T-helper 17 cell (primary cell): ENCODE measurements at places on chromosomes 5 and 9.
A peak's percentile ranks its signal among the peaks of the same experiment; 100 is the strongest.

- no peaks in the 10 kb centered on the region for H3K36me3 ChIP-seq
- no peaks in the 10 kb centered on the region for H3K27me3 ChIP-seq
- no peak overlapping the region for H3K27ac ChIP-seq
- H3K4me3 ChIP-seq: no peak overlapping the region
- no peak for DNase-seq
These were observed 86.5 kb downstream of the SREK1 start for GRCh38 chr5:66230551-66230950.

- no peak overlapping the region for H3K4me3 ChIP-seq
- H3K27me3 ChIP-seq: no peaks in the 10 kb centered on the region
- H3K4me1 ChIP-seq: peaks cover 62% of the 10 kb centered on the region
- DNase-seq: no peak
- peak overlapping the region; percentile 84 for H3K27ac ChIP-seq
These were observed 16.2 kb downstream of the CAMSAP1 start for GRCh38 chr9:135891027-135891631.

GRCh38 chr5:169288066-169288930 is 12.6 kb downstream of the SLIT3 start:
- no peak overlapping the region for H3K4me3 ChIP-seq
- no peaks in the 10 kb centered on the region for H3K4me1 ChIP-seq
- no peak for DNase-seq
- no peaks in the 10 kb centered on the region for H3K36me3 ChIP-seq
- peaks cover 7% of the 10 kb centered on the region for H3K27me3 ChIP-seq
- H3K27ac ChIP-seq: no peak overlapping the region

- H3K27me3 ChIP-seq: no peaks in the 10 kb centered on the region
- H3K4me1 ChIP-seq: peaks cover 33% of the 10 kb centered on the region
- DNase-seq: no peak
- H3K36me3 ChIP-seq: peaks cover 2% of the 10 kb centered on the region
These were observed 5.9 kb downstream of the MGAT4B start for GRCh38 chr5:179800696-179801201.

DNA sequence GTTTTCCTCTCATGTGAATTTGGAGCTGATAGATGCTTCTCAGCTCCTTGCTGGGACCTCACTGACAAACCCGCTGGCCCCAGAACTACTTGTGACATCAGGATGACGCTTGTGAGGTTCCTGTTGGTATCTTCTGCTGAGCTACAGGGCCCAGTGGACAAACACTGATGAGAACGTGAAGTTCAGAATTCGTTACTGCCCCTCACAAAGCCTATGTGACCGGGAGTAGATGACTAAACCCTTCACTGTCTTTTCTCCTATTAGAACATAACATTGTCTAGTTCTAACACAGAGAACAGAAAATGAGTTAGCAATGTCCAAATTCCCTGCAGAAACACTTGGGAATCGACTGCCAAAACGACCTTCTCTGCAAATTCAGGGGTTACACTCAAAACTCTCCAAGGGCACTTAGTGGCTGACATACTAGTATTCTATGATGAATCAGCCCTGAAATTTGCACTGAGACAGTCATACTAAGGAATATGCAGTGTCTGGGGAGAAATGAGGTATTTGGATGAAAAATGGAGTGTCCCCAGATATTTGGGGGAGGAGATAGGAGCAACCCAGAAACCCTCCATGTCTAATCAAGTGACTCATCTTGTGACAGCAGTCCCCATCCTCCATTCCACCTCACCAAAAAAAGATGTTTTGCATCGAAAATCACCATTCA is 143.2 kb upstream of the TRIM32 start:
- no peaks in the 10 kb centered on the region for H3K27me3 ChIP-seq
- H3K27ac ChIP-seq: no peak overlapping the region
- no peaks in the 10 kb centered on the region for H3K4me1 ChIP-seq
- no peak overlapping the region for H3K4me3 ChIP-seq
- H3K36me3 ChIP-seq: no peaks in the 10 kb centered on the region

- peaks cover 4% of the 10 kb centered on the region for H3K36me3 ChIP-seq
- H3K4me3 ChIP-seq: no peak overlapping the region
- no peak for DNase-seq
These were observed 189.7 kb downstream of the MEF2C start for GRCh38 chr5:88693071-88693932.

DNA sequence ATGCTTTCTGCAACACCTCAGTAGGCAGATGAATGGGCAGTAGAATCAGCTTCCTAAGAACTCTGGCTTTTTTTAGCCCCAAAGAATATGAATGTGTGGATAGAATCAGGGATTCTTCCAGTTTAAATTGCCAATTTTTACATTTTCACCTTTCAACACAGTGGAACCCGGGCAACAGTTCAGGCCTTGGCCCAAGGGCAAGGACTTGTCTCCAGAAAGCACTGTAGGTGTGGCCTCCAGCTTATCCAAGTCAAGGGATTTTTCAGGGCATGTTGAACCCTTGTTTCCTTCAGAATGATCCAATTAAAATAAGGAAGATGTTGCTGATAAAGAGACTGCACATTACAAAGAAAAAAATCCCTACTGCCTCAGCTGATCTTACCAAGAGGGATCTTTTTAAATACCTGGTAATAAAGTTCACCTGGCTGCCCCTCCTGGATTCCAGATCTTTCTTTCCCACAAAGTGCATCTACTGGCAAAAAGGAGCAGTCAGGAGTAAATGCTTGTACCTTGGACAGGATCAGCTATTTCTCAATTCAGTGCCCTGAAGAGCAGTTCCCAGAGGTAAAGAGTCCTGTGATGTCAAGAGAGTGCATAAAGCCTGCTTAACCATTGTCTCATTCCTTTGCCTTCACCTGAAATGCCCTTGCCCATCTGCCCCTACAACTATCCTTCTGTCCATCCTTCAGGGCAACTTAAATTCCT is 80.1 kb upstream of the PLPP6 start:
- no peak overlapping the region for H3K4me3 ChIP-seq
- no peak overlapping the region for H3K27ac ChIP-seq
- H3K4me1 ChIP-seq: no peaks in the 10 kb centered on the region
- peaks cover 9% of the 10 kb centered on the region for H3K27me3 ChIP-seq
- DNase-seq: no peak

DNA sequence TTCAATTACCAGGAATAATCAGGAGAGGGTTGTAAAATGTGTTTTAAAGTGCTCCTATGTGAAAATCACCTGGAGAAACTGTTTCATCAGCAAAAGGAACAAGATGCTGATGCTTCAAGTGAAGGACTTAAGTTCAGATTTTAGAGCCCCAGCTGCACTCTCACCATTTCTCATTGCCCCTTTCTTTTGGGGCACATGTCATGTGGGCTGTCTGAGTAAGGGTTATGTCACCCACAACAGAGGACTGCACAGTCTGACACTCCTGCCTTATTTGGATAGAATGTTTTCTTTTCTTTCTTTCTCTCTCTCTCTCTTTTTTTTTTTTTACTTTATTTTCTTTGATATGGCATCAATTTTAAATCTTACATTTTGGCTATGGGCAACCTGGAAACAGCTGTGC is 204.1 kb upstream of the EFNA5 start:
- H3K36me3 ChIP-seq: peaks cover 6% of the 10 kb centered on the region
- no peaks in the 10 kb centered on the region for H3K27me3 ChIP-seq
- H3K27ac ChIP-seq: no peak overlapping the region
- no peak overlapping the region for H3K4me3 ChIP-seq

DNA sequence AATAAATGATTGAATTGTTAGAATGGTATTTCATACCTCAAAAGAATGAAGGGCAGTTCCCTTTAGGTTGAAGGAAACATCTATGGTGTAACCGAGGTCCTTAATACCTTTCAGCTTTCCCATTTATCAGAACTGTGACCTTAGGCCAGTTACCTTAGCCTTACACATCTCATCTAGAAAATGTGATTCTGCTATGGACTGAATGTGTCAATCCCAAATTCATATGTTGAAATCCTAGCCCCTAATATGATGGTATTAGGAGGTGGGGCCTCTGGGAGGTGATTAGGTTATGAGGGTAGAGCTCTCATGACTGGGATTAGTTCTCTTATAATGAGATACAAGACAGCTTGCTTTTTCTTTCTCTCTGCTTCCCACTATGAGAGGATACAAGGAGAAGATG is 441.9 kb downstream of the PLK2 start:
- H3K4me3 ChIP-seq: no peak overlapping the region
- no peaks in the 10 kb centered on the region for H3K36me3 ChIP-seq
- H3K27me3 ChIP-seq: peaks cover 37% of the 10 kb centered on the region
- H3K27ac ChIP-seq: no peak overlapping the region

DNA sequence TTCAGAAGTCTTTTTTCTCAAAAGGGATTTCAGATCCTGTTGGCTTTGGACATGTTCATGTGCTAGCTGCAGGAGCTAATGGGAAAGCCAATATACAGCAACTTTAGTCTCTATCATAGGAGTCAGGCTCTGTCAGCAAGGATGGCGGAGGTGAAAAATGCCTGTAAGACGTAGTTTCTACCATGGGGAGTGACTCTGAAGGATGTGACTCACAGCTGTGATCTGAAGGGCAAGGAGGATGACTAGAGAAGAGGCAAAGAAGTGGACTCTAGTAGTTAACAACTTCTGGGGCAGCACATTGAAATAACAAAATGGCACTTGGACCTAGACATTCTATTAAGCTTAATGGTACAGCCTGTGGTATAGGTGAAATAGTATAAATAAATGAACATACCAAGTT is 3.1 kb upstream of the NDUFS4 start:
- peaks cover 62% of the 10 kb centered on the region for H3K27me3 ChIP-seq
- no peak overlapping the region for H3K27ac ChIP-seq
- H3K36me3 ChIP-seq: peaks cover 6% of the 10 kb centered on the region
- no peak overlapping the region for H3K4me3 ChIP-seq

DNA sequence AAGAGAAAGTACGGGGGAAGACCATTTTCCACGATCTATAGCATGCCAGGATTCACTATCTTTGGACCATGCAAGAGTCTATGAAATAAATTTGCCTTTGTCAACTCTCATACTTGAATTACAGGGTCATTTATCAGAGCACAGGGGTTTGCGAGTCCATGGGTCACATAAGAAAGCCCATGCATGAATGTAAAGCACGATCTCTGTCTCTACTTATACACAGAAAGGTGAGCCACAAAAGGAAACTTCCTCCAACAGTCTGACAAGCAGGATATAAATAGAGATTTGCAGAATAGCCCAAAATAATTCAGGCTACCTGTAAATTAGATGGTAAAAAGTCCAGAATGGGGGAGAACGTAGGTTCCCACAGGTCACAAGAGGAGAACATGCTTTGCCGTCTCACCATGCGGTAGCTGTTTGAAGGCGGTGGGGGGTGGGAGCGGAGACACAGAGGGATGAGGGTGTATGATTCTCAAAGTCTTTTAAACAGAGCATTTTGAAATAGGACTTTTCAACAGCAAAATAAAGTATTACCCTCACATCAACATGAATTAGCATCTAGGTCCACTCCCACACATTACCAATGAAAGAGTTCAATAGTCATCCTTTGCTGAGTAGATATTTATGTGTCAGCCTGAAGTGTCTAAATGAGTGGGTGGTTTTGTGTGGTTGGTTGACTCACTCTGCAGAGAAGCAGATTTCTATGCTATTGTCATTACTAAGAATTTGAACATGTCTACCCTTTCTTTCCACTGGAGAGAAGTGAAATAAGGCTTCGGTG is 279.7 kb downstream of the EBF1 start:
- H3K27ac ChIP-seq: no peak overlapping the region
- DNase-seq: no peak

- DNase-seq: no peak
- peaks cover 2% of the 10 kb centered on the region for H3K36me3 ChIP-seq
- peaks cover 5% of the 10 kb centered on the region for H3K27me3 ChIP-seq
- peaks cover 4% of the 10 kb centered on the region for H3K4me1 ChIP-seq
- H3K4me3 ChIP-seq: no peak overlapping the region
These were observed 24.4 kb upstream of the FNIP1 start for GRCh38 chr5:131821221-131821620.

GRCh38 chr5:154714266-154714986 is 40.8 kb upstream of the LARP1 start:
- no peak for DNase-seq
- no peaks in the 10 kb centered on the region for H3K36me3 ChIP-seq
- H3K27me3 ChIP-seq: no peaks in the 10 kb centered on the region
- H3K27ac ChIP-seq: peak overlapping the region; percentile 41
- no peak overlapping the region for H3K4me3 ChIP-seq

DNA sequence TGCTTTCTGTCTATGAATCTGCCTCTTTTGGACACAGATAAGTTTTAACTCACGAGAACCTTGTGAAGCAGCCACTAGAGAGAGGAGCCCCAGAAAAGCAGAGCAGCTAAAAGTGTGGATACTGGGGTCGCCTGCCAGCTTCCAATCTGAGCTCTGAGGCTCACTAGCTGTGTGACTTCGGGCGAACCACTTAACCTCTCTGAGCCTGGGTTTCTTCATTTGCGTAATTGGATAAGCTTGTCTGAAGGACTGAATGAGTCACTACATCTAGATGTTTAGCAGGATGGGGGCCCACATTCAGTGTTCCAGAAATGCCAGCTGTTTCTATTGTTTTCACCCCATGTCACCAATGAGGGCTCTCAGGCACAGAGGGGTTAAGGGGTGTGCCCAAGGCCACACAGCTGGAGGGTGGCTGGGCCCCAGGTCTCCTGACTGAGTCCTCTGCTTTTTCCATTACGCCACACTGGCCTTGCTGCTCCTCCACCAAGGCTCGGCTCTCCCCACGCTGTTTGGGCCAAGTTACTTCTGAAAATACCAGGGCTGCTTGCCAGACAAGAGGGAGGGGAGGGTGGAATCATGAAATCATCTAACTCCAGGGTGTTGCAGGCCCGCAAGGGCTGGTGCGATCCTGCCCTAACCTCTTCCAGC is 36.2 kb downstream of the SH3PXD2B start:
- no peak overlapping the region for H3K27ac ChIP-seq
- H3K4me1 ChIP-seq: no peaks in the 10 kb centered on the region
- no peak for DNase-seq
- no peaks in the 10 kb centered on the region for H3K36me3 ChIP-seq
- H3K27me3 ChIP-seq: peaks cover 37% of the 10 kb centered on the region

DNA sequence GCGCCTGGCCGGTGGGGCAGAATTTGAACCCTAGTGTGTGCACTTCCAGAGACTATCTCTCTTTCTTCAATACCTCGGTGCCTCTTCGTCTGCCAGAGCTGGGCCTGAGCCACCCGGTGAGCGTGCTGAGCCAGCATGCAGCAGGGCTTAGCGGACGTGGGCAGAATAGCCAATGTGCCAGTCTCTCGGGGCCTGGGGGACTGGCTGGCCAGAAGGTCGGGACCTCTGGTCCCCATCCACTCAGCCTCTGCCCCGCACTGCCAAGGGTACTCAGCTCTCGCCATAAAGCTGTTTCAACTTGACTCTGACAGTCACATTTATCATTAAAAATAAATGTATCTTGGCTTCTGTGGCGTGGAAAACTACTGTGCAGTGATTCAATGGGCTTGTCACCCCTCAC is 4.2 kb upstream of the FIBCD1 start:
- no peak for DNase-seq
- H3K4me3 ChIP-seq: no peak overlapping the region
- peaks cover 68% of the 10 kb centered on the region for H3K27me3 ChIP-seq
- no peaks in the 10 kb centered on the region for H3K36me3 ChIP-seq
- H3K4me1 ChIP-seq: peaks cover 10% of the 10 kb centered on the region

- H3K27me3 ChIP-seq: no peaks in the 10 kb centered on the region
- no peaks in the 10 kb centered on the region for H3K4me1 ChIP-seq
- no peak for DNase-seq
- H3K4me3 ChIP-seq: no peak overlapping the region
- no peak overlapping the region for H3K27ac ChIP-seq
These were observed 285.7 kb downstream of the AOPEP start for GRCh38 chr9:95012035-95012708.
